ENCODE measurements at places on chromosomes 1 and 21.

DNA sequence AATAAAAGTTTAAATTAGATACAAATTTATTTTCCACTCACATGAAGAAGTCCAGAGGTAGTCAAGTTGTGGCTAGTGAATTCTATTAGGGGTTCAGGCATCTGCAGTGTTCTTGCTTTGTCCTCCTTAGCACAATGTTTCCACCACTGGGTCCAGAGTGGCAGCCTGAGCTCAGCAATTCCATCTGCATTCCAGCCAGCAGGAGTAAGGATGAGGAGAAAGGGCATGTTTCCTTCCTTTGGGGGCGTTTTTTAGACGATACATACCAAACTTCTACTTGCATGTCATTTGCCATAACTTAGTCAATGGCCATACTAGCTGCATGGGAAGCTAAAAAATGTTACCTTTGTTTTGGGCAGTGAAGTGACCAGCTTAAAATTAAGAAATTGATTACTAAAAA is 98.5 kb upstream of the VANGL1 start:
- DNase-seq = no peak

DNA sequence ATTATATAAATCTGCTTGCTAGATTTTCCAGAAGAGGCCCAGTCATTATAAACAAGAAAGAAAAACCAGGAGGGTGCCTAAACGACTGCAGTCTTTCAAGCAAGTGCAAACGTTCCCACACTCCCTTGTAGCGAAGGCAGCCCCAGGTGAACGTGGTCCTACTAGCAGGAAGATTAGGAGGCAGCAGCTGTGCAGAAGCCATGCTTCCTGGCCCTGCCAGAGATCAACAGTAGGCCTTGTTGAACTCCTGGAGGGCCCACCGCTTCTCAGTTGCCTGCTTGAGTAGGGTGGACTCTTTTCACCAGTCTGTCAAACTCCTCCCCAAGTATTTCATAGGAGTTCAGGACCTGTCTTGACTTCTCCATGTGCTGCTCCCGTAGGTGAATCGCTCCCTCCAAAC is 163.0 kb upstream of the GORAB start:
- no peak for DNase-seq

DNA sequence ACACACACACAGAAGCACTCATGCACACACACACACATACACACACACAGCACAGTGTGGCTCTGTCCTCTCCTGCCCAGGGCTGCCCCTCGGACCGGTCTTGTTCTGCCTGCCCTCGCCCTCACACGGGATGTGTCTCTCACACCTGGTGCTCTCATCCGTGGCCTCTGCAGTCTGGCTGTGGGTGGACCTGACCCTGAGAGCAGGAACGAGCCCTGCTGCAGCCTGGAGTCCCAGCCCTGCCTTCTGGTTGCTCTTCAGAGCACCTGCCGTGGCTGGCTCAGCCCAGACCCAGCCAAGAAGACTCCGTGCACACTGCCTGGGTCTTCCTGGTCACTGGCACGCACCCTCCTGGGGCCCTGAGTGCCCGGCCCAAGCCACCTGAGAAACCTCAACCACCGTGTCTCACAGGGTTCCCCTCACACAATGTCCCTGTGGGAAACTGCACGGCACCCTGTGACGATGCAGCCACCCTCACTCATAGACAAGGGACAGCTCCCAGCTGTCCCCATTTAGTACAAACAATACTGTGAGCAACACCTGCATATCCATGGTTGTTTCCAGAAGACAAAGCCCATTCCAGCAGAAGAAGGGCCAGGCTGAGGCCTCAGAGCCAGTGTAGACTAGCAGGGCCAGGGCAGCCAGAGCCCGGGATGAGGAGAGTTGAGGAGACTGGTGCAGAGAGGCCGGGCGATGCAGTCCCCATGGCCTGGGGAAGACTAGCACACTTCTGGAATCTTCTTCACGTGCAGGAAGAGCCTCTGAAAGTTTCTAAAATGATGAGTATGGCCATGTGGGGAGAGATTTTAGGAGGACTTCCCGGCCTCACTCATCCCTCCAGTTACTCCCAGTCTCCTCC is 234.0 kb downstream of the NPHP4 start:
- DNase-seq = no peak

DNA sequence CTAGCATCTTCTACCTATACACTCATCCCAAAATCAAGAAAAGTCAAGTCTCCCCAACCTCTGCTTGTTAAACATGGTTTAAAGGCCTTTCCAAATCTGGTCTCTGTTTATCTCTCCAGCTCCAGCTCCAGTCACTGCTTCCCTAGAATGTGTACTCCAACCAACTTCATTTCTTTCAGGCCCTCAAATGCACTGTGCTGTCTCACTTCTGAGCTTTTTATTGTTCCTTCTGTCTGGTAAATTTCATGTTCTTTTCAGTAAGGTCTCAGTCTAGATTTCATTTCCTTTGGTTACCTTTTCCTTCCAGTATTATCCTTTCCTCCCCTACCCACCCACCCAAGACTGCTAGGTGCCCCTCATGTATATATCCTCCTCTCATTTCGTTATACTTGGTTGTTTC is 3.7 kb downstream of the COL24A1 start:
- DNase-seq = no peak

DNA sequence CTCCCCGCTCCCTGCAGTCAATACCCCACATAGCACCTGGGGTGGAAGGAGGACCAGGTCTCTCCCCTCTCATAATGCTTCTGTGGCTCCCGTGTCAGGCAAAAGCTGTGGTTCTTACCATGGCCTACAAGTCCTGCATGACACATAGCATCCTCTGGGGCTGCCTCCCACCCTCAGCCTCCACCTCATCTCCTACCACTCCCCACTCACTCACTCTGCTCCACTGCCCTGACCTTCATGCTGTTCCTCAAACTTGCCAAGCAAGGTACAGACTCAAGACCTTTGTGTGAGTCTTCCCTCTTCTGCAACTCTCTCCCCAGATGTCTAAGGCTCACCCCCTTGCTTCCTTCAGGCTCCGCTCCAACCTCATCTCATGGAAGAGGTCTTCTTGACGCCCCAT is 28.0 kb upstream of the VANGL1 start:
- no peak for DNase-seq

GRCh38 chr1:183881387-183882131 is 76.6 kb downstream of the RGL1 start:
- DNase-seq = no peak

- no peak for DNase-seq
Observed at GRCh38 chr1:31335007-31335406, 37.9 kb downstream of the FABP3 start.

- no peak for DNase-seq
Observed at GRCh38 chr1:226696547-226696946, 42.5 kb downstream of the ITPKB start.

DNA sequence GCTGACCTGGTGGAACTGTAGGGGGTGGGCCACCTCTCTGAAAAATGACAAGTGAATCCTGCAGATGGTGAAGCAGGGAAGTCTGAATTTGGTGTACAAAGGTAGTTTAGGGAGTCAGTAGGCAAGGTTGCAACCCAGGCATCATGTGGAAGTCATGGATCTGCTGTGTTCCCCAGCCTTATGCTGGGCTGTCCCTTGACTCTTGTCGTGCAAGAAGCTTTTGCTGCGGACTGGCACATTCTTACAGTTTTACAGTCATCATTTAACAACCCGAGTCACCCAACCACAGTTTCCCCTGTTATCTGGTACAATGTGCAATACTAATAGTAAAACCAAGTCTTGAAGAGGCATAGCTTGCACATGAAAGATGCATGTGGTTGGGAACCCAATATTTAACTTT is 13.2 kb downstream of the RHOU start:
- DNase-seq = no peak

DNA sequence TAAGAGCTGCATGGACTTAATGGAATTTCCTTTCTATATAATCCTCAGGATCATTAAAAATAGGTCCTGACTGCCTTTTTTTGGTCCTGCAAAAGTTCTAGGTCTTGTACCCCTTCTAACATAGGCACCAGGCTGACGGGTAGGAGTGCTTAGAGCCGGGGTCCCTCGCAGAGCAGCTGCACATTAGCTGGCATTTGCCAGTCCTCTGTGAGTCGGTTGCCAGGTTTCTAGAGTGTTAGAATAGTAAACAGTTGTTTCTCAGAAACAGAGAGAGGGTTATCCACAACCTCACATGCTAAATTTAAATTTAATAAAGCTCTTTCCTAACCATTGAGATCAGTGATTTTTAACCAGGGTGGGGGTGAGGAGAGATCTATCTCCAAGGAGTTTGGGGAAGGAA is 35.4 kb upstream of the HEATR1 start:
- DNase-seq = no peak

- DNase-seq = no peak
Observed at GRCh38 chr21:15552914-15553494, 176.8 kb upstream of the USP25 start.

- DNase-seq = no peak
Observed at GRCh38 chr1:111448482-111448917, 556 bp downstream of the WDR77 start.

DNA sequence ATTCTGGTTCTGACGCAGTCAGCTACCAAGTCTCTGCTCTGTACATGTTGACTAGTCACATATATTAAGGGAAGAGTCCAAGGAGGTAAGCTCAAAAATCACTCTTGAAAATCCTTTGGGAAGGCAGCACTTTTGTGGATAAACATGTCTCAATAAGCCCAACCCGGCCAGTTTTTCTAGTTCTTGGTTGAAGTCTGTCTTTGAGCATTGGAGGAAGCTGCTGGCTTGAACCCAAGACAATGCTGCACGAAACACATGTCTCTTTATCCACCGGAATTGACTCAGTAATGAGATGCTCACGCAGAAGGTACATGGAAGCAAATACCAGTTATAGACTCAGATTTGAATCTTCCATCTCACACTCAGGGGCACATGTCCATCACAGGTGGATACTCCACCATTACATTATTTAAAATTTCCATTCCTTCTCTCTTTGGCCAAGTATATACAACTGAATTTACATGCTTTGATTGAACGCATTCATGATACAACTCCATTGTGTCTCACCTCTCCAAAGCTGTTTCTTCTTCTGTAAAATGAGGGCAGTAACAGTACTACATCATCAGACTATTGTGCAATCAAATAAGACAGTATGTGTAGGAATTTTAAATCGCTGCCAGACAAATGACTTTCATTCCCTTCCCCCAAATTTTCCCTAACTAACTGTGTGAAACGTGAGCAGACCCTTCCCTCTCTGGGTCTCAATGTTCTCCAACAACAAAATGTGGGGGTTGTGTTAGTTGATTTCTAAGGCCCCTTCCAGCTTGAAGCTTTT is 9.6 kb upstream of the GUCA2A start:
- no peak for DNase-seq

DNA sequence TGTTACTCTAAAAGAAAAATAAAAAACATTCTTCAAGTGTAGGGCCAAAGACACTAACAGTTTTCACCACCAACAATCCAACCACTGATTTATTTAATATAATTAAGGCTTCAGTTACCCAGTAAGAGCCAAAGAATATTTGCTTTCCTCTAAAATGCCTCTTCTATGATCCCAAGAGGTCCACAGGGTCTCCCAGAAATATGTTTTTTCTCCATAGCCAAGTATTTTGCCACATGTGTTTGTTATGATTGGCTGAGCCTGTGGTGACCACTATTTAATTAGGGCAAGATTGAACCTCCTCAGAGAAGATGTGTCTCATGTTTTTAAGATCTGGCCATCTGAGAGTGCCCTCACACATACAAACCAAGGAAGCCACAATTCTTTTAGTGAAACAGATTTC is 135.9 kb downstream of the TPR start:
- DNase-seq = no peak

GRCh38 chr1:16420424-16421118 is 16.7 kb downstream of the SPATA21 start:
- DNase-seq = peak; percentile 65

DNA sequence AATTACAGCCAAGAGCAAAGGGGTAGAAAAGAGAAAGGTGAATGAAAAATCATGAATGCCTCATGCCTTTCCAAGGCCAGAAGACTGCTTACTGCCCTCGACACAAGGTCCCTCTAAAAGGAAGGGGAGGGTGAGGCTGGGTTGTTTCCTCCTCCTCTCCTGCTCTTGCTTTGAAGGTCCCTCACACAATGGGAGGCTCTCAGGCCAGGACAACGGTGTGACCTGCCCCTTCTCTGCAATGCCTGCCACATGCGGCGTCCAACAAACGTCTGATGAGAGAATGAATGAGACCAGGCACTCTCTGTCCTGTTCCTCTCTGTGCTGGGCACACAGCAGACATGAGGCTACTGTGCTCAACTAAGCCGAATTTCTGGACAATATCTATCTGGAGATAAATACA is 51.3 kb downstream of the SSBP3 start:
- DNase-seq = no peak

DNA sequence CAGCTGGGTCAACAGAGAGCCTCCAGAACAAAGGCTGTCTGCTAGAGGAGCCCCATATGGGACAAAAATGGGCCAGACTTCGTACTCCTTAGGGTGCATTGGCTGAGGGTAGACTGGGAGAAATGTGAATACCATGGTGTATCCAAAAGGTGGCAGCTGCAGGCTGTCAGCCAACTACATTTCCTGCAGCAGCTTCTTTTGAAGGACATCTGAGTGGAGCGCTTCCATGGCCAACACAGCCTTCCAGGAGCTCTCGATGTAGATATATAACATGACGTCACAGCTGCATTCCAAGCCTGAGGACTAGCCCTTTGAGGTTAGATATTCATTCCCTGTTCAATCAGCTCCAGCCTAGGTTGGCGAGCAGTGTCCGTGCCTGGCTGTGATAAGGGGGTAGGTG is 107.7 kb downstream of the MAB21L3 start:
- DNase-seq = no peak

DNA sequence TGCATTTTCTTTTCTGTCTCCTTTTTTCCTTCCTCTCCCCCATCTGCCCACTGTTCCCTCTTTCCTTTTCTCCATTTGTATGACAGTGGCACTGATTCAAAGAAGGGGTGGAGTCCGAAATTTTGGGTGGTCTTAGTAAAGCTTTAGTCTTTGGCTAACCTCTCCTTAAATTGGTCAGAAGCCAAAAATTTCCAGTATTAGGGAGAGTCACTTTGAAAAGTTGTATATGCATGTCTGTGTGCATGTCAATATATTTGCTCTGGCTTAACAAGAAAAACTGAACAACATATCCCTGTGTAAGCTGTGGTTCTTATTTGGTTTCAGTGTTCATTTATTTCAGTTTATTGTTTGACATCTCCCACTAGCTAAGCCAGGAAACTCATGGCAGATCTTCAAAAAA is 314.8 kb upstream of the CXADR start:
- no peak for DNase-seq

DNA sequence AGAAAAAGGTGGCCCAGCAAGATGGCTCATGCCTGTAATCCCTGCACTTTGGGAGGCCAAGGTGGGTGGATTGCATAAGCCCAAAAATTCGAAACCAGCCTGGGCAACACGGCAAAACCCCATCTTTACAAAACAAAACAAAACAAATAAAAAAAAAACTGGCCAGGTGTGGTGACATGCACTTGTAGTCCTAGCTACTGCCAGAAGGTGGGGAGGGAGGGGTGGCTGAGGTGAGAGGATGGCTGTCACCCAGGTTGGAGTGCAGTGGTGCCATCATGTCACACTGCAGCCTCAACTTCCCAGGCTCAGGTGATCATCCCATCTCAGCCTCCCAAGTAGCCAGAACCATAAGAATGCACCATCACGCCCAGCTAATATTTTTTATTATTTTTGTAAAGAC is 22.8 kb downstream of the RERE start:
- DNase-seq = no peak
